Skeletal muscle cell (primary cell): ENCODE measurements at places on chromosomes 16 and 17.
A peak's percentile ranks its signal among the peaks of the same experiment; 100 is the strongest.

- no peak for DNase-seq
Observed at GRCh38 chr17:65552214-65552613, 9.2 kb downstream of the AXIN2 start.

GRCh38 chr17:32016231-32016630 is 9.0 kb downstream of the LRRC37B start:
- DNase-seq: no peak

- peak; percentile 4 for DNase-seq
Observed at GRCh38 chr16:63749276-63749675, 1372.6 kb downstream of the CDH11 start.

DNA sequence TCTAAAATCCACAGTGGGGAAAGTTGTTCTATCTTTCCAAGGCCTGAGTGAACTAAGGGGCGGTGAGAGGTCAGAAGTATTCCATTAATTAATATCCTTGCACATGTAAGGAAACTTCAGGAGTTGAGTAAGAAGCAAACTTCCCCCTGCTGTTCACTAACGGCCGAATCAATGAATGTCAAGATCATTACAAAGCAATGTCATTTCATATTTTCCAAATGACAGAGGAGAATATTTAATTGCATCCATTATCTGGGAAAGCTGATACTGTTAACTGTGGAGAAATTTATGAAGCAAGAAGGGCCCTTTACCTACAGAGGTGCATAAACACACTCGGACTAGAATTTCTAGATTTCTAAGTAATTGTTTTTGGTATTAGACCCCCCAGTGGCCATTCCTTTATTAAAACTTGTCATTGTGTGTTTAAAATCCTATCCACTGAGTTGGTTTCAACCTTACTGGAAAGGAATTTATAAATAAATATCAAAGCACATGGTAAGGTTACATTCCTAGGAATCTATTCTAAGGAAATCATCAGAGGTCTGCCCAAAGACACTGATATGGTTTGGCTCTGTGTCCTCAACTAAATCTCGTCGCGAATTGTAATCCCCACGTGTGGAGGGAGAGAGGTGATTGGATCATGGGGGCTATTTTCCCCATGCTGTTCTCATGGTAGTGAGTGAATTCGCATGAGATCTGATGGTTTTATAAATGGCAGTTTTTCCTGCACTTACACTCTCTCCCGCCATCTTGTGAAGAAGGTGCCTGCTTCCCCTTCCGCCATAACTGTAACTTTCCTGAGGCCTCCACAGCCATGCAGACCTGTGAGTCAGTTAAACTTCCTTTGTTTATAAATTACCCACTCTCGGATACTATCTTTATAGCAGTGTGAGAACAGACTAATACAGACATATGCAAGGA is 20.4 kb upstream of the SMURF2 start:
- no peak for DNase-seq

DNA sequence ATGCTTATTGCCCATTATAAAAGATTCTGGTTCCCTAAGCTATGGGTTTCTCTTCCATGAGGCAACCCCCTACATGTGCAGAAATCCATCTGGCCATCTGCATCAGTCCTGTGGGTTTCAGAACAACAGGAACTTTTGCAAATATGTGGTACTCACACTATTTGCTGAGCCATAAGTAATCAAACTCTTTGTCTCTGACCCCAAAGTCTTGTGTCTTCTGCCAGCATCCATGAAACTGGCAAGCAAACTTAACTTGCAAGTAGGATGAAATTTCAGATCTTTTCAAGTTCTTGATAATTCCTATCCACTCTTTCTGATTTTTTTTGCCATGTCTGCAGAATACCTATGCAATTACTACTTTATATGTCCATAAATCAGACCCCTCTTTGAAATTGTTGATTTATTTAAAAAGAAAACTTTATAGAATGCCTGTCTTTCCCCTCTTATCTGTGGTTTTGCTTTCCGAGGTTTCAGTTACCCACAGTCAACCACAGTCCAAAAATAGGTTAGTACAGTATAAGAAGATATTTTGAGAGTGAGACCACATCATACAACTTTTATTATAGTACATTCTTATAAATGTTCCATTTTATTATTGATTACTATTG is 158.4 kb upstream of the IRX3 start:
- no peak for DNase-seq

- no peak for DNase-seq
Observed at GRCh38 chr16:13012601-13013000, 111.2 kb downstream of the SHISA9 start.

GRCh38 chr17:60383379-60383778 is 8.6 kb downstream of the USP32 start:
- no peak for DNase-seq

GRCh38 chr17:63552211-63552610 is 1.9 kb downstream of the DCAF7 start:
- no peak for DNase-seq

GRCh38 chr16:15672514-15673167 is 22.6 kb downstream of the NDE1 start:
- DNase-seq: peak; percentile 86

DNA sequence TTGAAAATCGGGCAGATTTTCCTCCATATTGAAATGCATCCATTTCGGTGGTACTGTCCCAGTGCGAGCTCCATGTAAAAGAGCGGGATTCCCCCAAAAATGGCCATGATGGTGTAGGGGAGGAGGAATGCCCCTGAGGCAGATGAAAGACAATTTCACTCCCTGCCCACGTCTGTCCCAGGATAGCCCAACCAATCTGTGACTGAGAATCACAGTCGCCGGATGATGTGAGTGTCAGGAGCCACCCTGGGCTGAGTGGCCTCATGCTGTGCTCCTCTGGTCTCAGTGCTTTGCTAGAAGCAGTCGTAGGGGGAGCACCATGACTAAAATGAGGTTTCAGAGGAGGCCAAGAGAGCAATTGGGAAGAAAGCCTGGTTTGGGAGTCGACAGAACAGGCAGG is 16.7 kb downstream of the SLC6A4 start:
- DNase-seq: no peak

DNA sequence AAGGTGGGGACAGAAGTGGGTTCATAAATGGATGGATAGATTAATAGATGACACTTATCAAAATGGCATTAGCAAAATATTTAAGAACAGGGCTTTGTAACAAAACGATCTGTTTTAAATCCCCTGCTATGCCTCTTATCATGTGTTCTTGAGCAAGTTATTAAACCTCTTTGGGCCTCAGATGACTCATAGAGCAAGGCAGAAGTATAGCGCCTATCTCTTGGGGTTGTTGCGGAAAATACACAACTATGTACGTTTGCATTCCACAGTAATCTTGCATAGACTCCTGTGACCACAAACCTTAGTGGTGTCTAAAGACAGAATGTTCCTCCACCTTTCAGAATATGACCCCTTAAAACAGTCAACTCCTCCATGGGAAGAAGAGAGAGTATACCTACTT is 116.8 kb downstream of the CDYL2 start:
- no peak for DNase-seq

DNA sequence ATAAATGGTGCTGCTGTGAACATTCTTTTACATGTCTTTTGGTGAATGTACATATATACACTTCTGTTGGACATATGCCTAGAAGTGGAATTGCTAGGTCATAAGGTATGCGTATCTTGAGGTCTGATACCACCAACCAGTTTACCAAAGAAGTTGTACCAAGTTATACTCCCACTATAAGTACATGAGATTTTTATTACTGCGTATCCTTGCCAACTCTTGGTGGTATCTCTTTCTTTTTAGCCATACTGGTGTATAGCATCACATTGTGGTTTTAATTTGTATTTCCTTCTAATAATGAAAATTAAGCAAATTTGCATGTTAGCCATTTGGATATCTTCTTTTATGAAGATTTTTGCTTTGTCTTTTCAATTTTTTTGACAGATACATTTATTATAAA is 80.5 kb downstream of the ATF7IP2 start:
- DNase-seq: no peak

GRCh38 chr17:81142301-81143199 is 22.8 kb upstream of the PVALEF start:
- DNase-seq: peak; percentile 12

- no peak for DNase-seq
Observed at GRCh38 chr16:17463335-17463734, 7.4 kb downstream of the XYLT1 start.

- DNase-seq: no peak
Observed at GRCh38 chr17:60421273-60422161, 772 bp upstream of the CHCT1 start.

- DNase-seq: no peak
Observed at GRCh38 chr17:45986056-45986455, 13.0 kb upstream of the STH start.

- no peak for DNase-seq
Observed at GRCh38 chr17:70041061-70041460, 34.0 kb upstream of the KCNJ16 start.

DNA sequence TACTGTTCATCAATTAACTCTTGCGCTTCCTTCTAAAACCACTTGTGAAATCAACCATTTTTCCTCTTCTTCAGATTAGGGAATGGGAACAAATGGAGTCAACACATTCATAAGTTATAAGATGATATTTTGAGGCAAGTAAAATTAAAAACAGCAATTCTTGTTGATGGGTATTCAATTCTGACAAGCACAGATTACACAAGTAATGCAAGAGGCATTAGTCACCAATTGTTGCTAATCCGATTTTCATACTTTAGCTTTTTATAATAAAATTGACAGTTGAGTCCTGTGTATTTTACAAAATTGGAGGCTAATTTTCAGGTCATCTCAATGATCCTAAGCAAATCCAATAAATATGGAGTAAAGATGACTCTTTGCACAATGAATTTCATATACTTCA is 918.4 kb upstream of the SOX9 start:
- DNase-seq: no peak

- DNase-seq: no peak
Observed at GRCh38 chr16:16871196-16871595, 492.3 kb downstream of the NPIPA7 start.
